ENCODE measurements at places on chromosomes 6 and 20.

DNA sequence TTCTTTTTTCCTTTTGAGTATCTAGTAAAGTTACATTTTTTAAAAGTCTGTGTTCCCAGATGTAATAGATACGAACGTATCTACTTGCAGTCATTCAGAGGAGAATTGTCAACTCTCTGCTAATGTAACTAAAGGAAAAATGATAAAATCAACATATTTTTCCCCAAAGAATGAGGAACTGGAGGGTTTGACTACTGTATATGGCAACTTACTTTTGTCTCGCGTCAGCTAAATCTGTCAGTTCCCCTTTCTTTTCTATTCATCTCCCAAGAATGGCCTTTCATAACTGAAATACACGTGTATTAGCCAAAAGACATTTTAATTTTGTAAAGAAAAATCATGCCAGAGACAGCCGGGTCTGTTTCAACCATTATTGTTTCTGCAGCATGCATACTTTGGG is 5.4 kb downstream of the EYA2 start:
- DNase-seq = no peak

DNA sequence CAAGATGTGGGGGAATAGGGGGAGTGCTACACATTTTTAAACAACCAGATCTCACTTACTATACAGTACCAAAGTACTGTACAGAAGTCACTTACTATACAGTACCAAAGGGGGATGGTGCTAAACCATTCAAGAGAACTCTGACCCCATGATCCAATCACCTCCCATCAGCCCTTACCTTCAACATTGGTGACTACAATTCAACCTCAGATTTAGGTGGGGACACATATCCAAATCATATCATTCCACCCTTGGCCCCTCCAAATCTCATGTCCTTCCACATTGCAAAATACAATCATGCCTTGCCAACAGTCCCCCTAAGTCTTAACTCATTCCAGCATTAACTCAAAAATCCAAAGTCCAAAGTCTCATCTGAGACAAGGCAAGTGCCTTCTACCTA is 49.9 kb upstream of the CD2AP start:
- no peak for DNase-seq

- DNase-seq = no peak
Measured at GRCh38 chr6:37304766-37305165, 46.8 kb upstream of the TMEM217 start.

GRCh38 chr6:130843575-130844320 is 16.5 kb downstream of the SMLR1 start:
- DNase-seq = no peak

GRCh38 chr6:71043902-71044301 is 87.0 kb upstream of the B3GAT2 start:
- DNase-seq = no peak

GRCh38 chr20:19519466-19519865 is 238.6 kb upstream of the RIN2 start:
- DNase-seq = no peak

DNA sequence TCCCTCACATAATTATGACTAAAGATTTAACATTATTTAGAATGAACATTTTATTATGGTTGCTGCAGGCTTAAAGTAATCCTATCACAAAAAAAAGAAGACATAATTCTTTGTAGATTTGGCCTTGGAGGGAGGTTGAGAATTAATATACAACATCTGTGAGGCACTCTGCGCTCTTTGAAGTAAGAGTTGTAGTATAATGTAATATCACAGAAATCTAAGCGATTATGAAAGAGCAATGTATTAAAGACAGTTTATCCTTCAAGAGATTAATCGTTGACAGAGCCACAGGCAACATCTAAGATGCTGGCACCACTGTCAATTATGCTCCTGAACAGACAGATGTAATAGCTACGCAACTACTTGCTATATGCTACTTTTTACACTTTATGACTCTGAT is 946.8 kb downstream of the GRIK2 start:
- no peak for DNase-seq

GRCh38 chr20:2698186-2698817 is 5.7 kb downstream of the EBF4 start:
- DNase-seq = no peak

GRCh38 chr6:18347866-18348265 is 39.3 kb upstream of the RNF144B start:
- DNase-seq = no peak

DNA sequence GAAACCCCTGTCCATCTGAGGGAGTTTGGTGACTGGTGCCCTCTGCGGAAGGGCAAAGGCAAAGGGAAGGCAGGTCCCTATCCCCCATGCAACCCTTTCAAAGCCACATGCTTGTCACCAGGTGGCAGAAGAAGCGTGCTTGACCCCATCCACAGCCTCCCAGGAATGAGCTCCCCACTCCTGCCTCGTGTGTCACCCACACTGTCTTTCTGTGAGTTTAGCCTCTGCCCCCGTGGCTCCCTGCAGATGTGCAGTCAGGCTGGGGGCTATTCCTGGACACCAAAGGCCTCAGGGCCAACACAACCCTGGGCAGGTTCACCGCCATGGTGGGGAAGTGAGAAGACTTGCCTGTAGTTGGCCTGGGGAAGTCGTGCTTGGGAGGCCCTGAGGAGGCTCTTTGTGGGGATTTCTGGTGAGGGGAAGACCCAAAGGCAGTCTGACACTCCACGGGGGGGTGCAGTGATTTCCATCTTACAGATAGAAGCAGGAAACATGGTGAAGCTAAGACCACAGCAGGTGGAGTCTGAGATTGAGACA is 16.6 kb upstream of the PCMTD2 start:
- no peak for DNase-seq

- DNase-seq = no peak
Measured at GRCh38 chr6:154996841-154997311, 1.8 kb downstream of the TIAM2 start.

DNA sequence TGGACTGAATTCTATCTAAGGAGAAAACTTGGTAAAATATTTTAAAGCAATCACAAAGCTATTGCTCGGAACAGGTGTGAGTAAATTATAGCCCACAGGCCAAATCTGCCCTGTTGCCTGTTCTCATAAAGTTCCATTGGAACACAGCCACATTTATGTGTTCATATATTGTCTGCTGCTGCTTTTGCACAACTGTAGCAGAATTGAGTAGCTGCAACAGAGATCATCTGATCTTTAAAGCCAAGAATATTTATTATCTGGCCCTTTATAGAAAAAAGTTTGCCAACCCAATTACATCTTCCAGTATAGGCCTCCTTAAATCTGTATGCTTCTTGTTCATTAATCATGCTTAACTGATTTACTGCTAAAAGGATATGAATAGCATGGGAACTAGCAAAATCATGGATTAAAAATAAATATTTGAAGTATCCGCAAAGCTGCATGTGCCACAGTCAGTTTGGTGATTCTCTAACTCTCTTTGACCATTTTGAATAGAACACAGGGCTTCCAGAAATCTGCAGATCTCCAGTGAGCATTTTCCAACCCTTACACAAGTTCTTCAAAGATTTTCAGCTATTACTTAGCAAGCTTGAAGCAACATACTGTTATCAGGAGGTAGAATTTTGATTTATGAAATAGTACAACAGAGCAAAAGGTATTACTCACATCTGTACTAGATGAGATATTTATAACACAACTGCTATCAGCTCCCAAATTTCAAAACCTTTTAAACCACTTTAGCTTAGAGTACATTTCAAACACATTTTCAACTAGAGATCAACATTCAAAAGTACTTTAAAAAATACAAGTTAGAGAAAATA is 312.6 kb upstream of the ID4 start:
- DNase-seq = no peak

DNA sequence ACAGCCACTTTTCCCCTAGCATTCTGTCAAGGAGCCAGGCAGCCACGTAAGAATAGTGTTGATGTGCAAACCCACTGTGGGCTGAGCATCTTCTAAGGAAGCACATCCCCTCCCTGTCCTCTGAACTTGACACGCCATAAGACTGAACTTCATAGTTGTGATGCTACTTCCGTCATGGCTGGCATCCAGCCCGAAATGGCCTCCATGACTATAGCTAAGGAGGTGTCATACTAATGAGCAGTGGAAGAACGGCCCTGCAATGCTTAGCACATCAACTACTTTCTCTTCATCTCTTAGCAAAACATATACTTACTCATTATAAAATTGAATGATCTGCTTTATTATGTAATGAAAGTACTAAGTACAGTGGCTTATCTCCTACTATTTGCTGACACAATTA is 110.2 kb downstream of the GJA10 start:
- DNase-seq = no peak

- no peak for DNase-seq
Measured at GRCh38 chr20:50242863-50243609, 52.4 kb downstream of the CEBPB start.

- DNase-seq = no peak
Measured at GRCh38 chr20:38537176-38537575, 43.8 kb upstream of the ADIG start.

GRCh38 chr6:88047510-88048150 is at the start of gene SPACA1:
TSS of gene SPACA1 (plus strand) at chr6:88047841. CDS start at chr6:88047906, 65 bp downstream.
- no peak for DNase-seq

- no peak for DNase-seq
Measured at GRCh38 chr6:42551217-42551616, 12.6 kb upstream of the UBR2 start.

- DNase-seq = no peak
Measured at GRCh38 chr6:141107591-141108160, 1025.0 kb upstream of the GJE1 start.

GRCh38 chr6:163285691-163286090 is 128.8 kb upstream of the QKI start:
- DNase-seq = no peak

GRCh38 chr20:41154436-41155176 is 17.3 kb downstream of the PLCG1 start:
- DNase-seq = no peak

GRCh38 chr6:14658886-14659561 is 541.5 kb downstream of the CD83 start:
- DNase-seq = no peak

DNA sequence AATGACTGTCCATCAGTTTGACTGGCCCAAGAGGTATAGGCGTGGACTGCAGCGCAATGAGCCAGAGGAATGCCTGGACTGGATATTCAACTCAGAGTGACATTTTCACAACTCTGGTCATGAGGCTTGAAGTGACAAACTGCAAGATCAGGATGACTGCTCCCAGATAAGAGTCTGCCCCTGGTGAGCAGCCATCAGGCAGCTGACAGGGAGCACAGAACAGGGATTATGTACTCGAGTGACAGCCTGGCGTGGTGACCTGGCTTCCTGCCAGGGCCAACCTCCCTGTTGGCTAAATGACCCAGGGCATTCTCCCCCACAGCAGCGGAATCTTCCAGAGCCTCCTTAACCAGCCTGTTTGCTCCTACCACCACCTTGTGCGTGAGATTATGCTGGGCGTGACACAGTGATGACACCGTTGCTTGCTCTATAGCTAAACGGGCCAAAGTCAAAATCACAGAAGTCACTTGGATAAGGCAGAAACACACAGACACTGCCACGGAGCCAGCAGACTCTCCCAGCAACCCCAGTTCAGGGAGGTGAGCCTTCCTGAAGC is 209.1 kb upstream of the JARID2 start:
- DNase-seq = no peak
